Activated naive CD8-positive, alpha-beta T cell treated with anti-CD3 and anti-CD28 coated beads for 36 hours (primary cell): ENCODE measurements at places on chromosomes 5 and 9. TPM values are rescaled to one million over a fixed set of nuclear protein-coding genes. Genes with fewer than 3 reads are reported as not detected.

DNA sequence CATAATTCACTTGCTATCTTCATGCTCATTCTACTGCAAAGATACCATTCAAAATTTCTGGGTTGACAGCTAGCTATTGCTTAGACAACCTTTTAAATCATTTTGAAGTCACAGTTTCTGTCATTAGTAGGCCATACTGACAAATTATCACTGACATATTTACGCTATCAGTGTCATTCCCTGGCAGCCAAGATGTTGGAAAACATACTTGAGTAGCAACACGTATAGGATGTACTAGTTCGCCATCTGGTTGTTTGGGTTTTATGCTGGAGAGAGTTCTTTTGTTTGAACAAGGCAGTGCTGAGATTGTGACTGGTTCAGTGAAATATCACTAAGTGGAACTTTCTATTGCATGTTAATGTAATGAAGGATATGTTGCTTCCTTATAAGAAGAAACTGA, 621.9 kb downstream of the DTWD2 start:
- no peak overlapping the region for H3K27ac ChIP-seq
- no peak overlapping the region for H3K4me3 ChIP-seq
- no peaks in the 10 kb centered on the region for H3K36me3 ChIP-seq

DNA sequence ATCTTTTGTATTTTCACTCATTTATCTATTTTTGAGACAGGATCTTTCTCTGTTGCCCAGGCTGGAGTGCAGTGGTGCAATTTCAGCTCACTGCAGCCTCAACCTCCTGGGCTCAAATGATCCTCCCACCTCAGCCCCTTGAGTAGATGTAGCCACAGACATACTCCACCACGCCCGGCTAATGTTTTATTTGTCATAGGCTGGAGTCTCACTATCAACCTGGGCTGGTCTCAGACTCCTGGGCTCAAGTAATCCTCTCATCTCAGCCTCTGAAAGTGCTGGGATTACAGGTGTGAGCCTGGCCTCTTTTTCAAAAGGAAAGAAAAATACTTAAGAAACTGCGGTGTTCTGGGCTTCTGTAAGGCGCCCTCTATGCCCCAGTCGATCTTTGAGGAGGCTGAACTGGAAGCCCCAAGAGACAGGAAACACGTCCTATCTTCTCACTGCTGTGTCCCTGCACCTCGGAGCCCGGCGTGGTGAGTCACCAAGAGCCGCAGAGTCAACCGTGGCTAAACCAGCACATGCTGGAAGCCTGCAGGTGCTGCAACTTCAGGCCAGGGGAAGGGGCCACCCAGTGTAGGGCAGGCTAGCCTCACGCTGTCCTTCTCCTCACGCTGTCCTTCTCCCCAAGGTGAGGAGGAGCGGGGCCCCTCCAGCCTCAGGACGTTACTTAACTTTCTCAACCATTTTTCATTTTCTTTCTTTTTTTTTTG, 15.2 kb upstream of the LHX3 start:
- H3K27me3 ChIP-seq = no peaks in the 10 kb centered on the region
- H3K4me1 ChIP-seq = peaks cover 2% of the 10 kb centered on the region
- DNase-seq = no peak
- H3K4me3 ChIP-seq = no peak overlapping the region
- H3K36me3 ChIP-seq = peaks cover 14% of the 10 kb centered on the region

DNA sequence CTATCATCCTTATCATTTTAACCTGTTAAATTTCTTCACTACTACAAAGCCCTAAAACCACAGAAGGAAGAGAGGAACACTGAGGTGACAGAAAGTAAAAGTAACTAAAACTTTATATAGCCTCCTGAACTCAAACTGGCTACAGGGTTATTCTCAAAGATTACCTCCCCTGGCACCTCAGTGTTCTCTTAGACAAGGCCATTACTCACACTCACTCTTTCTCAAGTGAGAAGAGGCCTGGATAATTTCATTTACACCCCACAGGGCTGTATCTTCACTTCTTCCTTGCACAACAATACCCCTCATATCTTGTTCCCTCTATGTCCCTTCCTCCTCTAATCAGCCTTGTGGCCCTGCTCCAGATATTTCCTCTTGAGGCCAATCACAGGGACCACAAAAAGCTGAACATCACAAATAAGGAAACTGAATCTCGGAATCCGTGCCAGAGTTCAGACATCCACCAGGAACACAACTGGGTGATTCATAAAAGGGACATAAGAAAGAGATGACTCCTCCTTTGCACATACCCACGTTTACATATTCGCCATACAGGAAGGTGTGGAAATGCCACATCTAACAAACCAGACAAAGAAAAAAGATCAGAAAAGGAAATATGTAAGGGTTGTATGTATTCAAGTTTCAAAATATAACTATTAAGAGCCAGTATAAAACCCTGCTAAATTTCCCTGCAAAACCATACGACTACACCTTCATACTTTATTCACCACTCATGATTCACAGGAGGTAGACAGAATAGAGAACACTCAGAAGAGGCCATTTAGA, 1.7 kb upstream of the KLHL3 start:
- H3K4me1 ChIP-seq = peaks cover 41% of the 10 kb centered on the region
- no peak overlapping the region for H3K27ac ChIP-seq
- H3K36me3 ChIP-seq = peaks cover 13% of the 10 kb centered on the region
- H3K27me3 ChIP-seq = no peaks in the 10 kb centered on the region
- DNase-seq = peak; percentile 47

GRCh38 chr5:180428598-180428997, 65.6 kb upstream of the CNOT6 start:
- peaks cover 10% of the 10 kb centered on the region for H3K4me1 ChIP-seq
- no peak overlapping the region for H3K27ac ChIP-seq
- DNase-seq = no peak
- no peaks in the 10 kb centered on the region for H3K36me3 ChIP-seq

- peak overlapping the region; percentile 67 for H3K4me3 ChIP-seq
- H3K4me1 ChIP-seq = peaks cover 3% of the 10 kb centered on the region
- peaks cover 13% of the 10 kb centered on the region for H3K27me3 ChIP-seq
- H3K27ac ChIP-seq = no peak overlapping the region
- DNase-seq = peak; percentile 80
- no peaks in the 10 kb centered on the region for H3K36me3 ChIP-seq
Observed at GRCh38 chr5:160199410-160199911, 29.8 kb upstream of the FABP6 start.

DNA sequence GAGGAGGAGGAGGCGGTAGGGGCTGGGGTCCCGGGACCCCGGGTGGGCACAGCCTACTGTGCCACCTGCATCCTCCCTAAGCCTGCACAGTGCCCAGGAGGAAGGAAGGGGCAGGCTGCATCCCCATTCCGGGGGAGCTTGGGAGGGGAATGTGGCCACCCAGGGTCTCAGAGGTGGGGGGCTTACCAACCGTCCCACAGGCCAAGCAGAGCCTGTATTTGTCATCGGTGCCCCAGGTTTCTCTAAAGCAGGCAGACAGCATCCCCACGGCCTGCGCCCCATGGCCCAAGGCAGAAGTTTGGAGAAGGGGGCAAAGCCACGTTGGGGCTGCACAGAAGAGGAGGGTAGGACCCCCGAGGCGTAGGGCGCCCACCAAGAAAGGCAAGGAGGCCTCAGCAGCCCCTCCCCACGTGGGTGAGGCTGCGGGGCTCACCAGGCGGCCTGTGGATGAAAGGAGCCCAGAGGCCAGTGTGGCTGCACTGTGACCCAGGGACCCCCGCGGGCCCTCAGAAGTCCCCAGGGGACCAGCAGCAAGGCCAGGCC, 507 bp upstream of the GPSM1 start:
- peak overlapping the region; percentile 34 for H3K27ac ChIP-seq
- no peak for DNase-seq
- peak overlapping the region; percentile 63 for H3K4me3 ChIP-seq
- H3K27me3 ChIP-seq = no peaks in the 10 kb centered on the region
- no peaks in the 10 kb centered on the region for H3K36me3 ChIP-seq

DNA sequence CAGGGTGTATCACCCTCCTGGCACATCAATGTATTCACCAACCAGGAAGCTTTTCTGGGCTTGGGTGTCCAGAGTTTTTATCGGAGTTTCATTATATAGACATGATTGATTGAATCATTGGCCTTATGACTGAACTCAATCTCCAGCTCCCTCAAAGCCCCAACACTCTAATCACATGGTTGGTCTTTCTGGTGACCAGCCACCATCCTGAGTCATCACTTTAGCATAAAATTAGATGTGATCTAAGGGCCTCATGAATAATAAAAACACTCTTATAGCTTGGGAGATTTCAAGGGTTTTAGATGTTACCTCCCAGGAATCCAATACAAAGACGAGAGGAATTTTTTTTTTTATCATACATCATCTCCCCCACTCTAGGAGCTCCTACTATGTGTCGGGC, 7.7 kb upstream of the PBX3 start:
- H3K36me3 ChIP-seq = no peaks in the 10 kb centered on the region
- peaks cover 13% of the 10 kb centered on the region for H3K27me3 ChIP-seq
- H3K27ac ChIP-seq = no peak overlapping the region
- no peak for DNase-seq
- peaks cover 2% of the 10 kb centered on the region for H3K4me1 ChIP-seq

DNA sequence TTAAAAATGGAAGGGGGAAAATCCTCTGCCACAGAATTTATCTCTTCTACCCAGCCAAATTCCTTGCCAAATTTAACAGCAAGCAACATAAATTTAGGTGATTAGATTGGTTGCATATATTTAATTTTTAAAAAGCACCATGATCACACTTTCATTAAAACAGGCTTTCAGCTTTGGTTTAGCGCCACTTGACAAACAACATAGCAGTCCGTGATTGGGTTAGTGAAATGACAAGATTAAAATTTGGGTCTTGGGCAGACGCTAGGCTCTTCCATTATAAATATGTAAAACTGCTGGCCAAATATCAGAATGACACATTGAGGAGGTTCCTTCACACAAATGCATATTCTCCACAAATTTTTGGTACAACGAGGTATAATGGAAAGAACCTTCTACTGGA, 58.2 kb upstream of the CER1 start:
- no peak overlapping the region for H3K4me3 ChIP-seq
- H3K4me1 ChIP-seq = no peaks in the 10 kb centered on the region
- no peak for DNase-seq
- H3K27me3 ChIP-seq = peaks cover 14% of the 10 kb centered on the region

- H3K4me3 ChIP-seq = no peak overlapping the region
- no peak for DNase-seq
- H3K36me3 ChIP-seq = no peaks in the 10 kb centered on the region
- H3K4me1 ChIP-seq = no peaks in the 10 kb centered on the region
- H3K27ac ChIP-seq = no peak overlapping the region
Observed at GRCh38 chr5:106755066-106755465, 915.7 kb downstream of the EFNA5 start.

DNA sequence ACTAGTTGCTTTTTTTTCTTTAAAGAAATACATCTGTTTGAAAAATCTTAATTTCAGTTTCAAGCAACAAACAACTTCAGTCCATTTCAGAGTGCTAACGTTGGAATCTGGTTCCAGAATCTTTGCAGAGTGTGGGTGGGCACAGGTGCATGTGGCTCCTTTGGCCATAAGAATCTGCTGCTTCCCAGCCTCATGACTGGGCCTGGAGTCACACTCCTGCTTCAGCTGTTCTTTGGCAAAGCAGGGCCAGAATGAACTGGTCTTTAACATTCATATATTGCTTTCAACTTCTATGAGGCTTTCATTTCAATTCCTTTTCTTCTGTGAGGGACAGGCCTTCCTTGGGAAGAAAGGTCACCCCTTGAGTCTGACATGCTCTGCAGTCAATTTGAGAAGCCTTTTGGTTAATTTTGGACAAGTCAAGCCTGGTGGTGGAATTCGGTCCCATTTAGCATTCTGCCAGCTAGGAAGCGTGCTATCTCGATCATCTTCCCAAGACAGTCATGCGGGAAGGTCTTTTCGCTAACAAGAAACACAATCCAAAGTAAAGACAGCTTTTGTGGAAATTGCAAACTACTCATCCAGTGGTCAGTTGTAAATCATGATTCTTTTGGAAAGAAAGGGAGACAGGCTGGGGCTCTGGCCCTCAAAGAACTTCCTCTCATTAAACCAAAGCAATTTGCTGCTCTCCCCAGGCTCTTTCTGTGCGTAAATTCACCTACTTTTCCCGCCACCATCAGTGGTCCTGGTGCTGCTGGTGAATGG, 55.2 kb downstream of the SLC1A3 start:
- H3K27me3 ChIP-seq = peaks cover 9% of the 10 kb centered on the region
- no peaks in the 10 kb centered on the region for H3K36me3 ChIP-seq
- no peaks in the 10 kb centered on the region for H3K4me1 ChIP-seq
- DNase-seq = no peak

DNA sequence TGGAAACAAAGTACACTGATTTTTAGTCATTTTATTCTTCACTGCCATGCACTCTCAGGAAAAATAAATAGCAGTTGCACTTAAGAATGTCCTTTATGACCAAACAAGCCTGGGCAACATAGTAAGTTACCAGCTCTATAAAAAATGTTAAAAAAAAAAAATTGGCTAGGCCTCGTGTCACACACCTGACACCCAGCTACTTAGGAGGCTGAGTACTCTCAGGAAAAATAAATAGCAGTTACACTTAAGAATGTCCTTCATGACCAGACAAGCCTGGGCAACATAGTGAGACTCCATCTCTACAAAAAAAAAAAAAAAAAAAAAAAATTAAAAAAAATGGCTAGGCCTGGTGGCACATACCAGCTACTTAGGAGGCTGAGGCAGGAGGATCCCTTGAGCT, 304.6 kb downstream of the SLCO4C1 start:
- no peaks in the 10 kb centered on the region for H3K4me1 ChIP-seq
- H3K4me3 ChIP-seq = no peak overlapping the region
- H3K27ac ChIP-seq = no peak overlapping the region
- H3K36me3 ChIP-seq = no peaks in the 10 kb centered on the region
- no peak for DNase-seq

DNA sequence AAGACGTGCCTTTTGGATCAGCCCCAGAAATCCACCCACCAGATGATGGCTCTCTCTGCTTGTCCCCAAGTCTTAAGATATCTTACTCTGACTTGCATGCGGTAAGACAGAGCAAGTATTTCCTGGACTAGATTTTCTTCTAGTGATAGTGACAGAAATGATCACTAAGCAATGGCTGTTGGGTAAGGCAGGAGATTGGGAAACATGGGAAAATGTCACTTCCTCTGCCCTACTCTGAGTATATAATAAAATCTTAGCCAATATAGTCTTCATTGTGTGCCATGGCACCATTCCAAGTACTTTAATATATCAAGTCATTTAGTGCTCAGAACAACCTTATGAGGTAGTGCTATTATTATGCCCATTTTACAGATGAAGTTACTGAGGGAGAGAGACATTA, 31.0 kb upstream of the GNA14 start:
- H3K27me3 ChIP-seq = no peaks in the 10 kb centered on the region
- DNase-seq = no peak
- H3K4me3 ChIP-seq = no peak overlapping the region
- no peaks in the 10 kb centered on the region for H3K4me1 ChIP-seq

GRCh38 chr5:127015716-127016115, 14.6 kb downstream of the MARCHF3 start:
- peaks cover 12% of the 10 kb centered on the region for H3K36me3 ChIP-seq
- no peak overlapping the region for H3K4me3 ChIP-seq
- H3K27me3 ChIP-seq = no peaks in the 10 kb centered on the region

DNA sequence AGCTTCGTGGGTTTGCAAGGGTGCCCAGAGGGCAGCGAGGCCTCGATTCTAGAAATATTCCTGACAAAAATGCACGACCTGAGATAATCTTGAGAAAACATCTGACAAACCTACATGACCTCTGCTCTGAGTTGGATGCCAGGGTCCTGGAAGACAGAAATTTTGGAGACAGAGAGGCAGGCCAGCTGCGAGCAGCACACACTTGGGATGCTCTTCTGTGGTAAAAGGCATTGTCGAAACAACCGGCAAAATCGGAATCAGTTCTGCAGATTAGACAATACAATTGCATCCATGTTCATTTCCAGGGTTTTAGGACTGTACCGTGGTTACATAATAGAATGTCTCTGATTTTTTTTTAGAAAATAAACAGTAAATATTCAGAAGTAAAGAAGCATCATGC, 74.2 kb downstream of the GADD45G start:
- DNase-seq = no peak
- no peaks in the 10 kb centered on the region for H3K27me3 ChIP-seq
- H3K4me3 ChIP-seq = no peak overlapping the region
- no peaks in the 10 kb centered on the region for H3K4me1 ChIP-seq
- H3K36me3 ChIP-seq = no peaks in the 10 kb centered on the region

PCDHA12 gene
- total RNA-seq = not detected

IGFBPL1 gene
- not detected for total RNA-seq

LRRC14B gene
- total RNA-seq = not detected
